ENCODE measurements at places on chromosomes 13 and 19.

GRCh38 chr13:49370371-49370770, 73.5 kb downstream of the CAB39L start:
- DNase-seq, result no peak

- DNase-seq, result no peak
These were observed 36.3 kb downstream of the ZNRF4 start for GRCh38 chr19:5491565-5491964.

DNA sequence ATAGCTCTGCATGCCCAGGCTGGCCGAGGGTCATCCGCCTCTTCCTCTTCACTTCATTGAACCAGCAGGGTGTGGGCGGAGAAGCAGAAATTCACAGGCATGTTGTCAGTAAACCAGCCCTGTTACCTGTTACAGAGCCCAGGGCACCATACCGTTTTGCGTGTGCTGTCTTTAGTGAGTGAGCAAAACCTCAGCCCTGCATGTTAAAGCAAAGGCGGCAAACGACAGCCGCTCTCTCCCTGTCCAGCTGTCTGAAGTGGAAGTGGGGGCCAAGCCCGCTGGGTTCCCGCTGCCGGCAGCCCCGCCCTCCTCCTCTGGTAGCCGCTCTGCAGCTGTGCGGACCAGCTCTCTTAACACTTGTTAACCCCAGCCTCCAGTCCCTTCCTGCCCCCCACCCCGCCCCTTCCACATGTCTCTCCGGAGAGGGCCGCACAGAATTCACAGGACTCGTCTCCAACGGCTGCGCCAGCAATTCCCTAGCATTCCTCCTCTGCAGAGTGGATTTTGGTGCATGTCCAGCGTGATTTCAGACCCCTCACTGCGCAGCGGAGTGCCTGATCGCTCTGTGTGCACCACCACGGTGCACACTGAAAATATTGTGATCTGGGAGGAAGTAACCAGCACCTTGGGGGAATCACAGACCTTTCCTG, 12.7 kb downstream of the KLHL26 start:
- no peak for DNase-seq

GRCh38 chr13:83882606-83882959, 309 bp upstream of the SLITRK1 start:
- no peak for DNase-seq

DNA sequence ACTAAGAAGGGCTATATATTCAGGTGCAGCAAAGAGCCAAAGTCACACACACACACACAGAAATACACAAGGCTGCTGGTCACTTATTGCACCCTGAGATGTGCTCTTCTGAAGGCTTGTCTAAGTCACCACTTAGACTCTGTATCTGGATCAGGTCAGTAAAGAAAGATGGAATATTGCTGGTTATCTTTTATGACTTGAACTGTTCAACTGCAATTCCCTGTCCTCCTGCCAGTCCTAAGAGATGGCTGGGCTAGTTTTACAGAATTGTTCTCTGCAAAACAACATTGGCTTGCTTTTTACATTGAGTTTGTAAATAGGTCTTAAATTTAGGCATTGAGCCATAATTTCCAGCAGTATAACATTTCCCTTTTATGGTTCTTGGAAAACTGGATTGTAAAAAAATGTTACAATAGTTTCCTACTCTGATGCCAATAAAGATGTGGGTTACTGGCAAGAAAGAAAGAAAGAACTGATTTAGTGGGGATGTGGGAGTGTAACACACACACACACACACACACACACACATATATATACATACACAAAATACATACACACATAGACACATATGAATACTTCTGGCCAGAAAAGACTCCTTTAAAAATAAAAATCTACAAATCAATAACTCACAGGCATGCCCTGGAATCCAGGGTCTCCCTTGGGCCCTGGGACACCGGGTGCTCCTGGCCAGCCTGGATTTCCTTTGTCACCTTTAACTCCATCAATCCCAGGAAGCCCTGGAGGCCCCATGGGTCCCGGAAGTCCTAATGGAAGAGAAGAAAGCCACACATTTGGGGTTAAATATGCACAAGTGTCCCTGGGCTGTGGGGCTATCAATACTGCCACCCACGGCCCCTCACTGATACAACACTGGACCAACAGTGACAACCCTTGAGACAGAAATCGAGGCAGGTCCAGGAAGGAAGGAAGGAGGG, 137.7 kb downstream of the COL4A1 start:
- no peak for DNase-seq

DNA sequence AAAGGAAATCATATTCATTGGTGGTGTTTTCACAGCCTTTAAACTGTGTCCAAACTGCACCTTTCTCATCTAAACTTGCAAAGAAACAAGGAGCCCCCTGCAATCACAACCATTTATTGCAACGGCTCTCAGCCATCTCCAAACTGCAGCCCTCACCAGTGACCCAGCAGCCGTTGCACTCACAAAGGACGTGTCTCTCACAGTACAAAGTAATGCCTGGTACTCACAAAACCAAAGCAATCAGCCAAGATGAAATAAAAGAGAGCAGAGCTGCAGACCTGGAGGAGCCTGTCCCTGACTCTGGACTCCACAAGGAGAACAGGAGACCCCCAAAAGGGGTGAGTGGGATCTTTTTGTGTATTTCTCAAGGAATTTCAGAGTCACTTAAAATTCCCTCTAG, 20.2 kb upstream of the CEACAM21 start:
- no peak for DNase-seq

GRCh38 chr19:55276720-55277430, 3.0 kb downstream of the HSPBP1 start:
- no peak for DNase-seq

GRCh38 chr13:101529422-101529821, 76.9 kb downstream of the ITGBL1 start:
- DNase-seq, result no peak

DNA sequence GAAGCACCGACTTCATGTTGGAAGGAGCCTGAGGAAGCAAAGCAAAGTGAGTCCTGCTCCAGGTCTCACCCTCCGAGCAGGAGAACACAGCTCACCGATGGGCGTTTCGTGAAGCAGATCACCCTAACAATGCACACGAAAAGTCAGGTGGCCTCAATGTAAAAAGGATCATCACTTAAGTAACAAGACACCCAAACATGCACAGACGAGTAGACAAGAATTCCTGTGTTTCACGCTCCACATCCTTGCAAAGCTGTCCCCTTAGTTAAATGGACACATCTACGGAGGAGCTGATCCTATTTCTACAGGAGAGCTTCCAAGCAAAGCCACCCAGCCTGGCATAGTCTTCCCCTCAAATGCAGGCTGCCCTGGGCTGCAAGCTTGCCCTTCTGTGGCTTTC, 66.2 kb downstream of the SLC15A1 start:
- DNase-seq, result no peak

- DNase-seq, result no peak
These were observed 120.1 kb downstream of the ZNF486 start for GRCh38 chr19:20287070-20287469.

- DNase-seq, result no peak
These were observed 18.6 kb downstream of the GRIK5 start for GRCh38 chr19:42051166-42052115.

- no peak for DNase-seq
These were observed 42.5 kb downstream of the IRS2 start for GRCh38 chr13:109743706-109744453.

- DNase-seq, result no peak
These were observed 18.0 kb downstream of the RAB3D start for GRCh38 chr19:11321191-11322126.

GRCh38 chr19:34263745-34264237, 9.4 kb downstream of the GARRE1 start:
- no peak for DNase-seq

GRCh38 chr19:15441317-15441716, 8.4 kb downstream of the WIZ start:
- no peak for DNase-seq

- DNase-seq, result no peak
These were observed 9.7 kb upstream of the SLITRK5 start for GRCh38 chr13:87661471-87661870.

DNA sequence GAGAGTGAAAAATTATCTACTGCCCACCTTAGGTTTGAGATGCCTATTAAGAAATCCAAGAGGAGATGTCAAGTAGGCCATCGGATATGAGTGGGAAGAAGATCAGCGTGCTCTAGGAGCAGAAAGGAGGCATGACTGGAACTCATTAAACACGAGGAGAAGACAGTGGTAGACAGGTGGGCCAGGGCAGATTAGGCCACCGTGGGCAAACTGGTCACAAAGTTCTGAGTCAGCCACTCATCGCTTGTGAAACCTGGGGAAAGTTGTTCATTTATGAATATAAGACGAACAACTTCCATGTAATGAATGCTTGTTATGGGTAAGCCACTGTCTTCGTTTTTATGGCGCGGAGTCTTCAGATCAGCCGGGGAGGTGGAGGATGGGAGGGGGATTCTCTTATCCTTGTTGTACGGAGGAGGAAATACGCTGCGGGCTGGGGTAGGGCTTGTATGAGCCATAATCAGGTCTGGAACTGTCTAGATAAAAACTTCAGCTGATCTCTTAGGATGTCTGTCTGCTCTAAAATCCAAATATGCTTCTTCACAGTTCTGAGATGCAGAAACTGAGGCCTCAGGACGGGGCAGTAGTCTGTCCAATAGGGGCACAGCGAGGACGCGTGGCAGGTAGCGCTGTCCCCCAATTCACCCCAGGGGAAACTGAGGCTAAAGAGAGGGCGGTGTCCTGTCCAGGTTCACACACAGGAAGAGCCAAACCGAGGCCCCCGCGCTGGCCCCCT, 1.1 kb upstream of the ZNF444 start:
- DNase-seq, result no peak

- DNase-seq, result no peak
These were observed 6.2 kb upstream of the EPN1 start for GRCh38 chr19:55668603-55669348.

GRCh38 chr19:38695317-38695683, 47.9 kb downstream of the ACTN4 start:
- DNase-seq, result no peak

GRCh38 chr13:98173431-98174152, 3.5 kb downstream of the RNF113B start:
- DNase-seq, result no peak

DNA sequence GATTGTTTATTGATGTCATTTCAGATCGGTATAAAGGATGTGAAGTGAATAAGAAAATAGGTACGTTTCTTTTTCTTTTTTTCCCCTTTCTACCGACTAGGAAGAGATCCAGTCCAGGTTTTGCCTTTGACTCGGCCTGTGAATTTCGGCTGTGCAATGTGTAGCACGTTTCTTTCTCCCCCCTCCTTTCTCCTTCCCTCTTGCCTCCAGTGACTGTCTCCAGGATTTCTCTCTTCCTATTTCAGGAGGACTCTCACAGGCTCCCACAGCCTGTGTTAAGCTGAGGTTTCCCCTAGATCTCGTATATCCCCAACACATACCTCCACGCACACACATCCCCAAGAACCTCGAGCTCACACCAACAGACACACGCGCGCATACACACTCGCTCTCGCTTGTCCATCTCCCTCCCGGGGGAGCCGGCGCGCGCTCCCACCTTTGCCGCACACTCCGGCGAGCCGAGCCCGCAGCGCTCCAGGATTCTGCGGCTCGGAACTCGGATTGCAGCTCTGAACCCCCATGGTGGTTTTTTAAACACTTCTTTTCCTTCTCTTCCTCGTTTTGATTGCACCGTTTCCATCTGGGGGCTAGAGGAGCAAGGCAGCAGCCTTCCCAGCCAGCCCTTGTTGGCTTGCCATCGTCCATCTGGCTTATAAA, at the start of gene GPC6:
TSS of gene GPC6 (plus strand) at position 185 of the 657 bp plus-strand sequence.
- DNase-seq, result no peak

DNA sequence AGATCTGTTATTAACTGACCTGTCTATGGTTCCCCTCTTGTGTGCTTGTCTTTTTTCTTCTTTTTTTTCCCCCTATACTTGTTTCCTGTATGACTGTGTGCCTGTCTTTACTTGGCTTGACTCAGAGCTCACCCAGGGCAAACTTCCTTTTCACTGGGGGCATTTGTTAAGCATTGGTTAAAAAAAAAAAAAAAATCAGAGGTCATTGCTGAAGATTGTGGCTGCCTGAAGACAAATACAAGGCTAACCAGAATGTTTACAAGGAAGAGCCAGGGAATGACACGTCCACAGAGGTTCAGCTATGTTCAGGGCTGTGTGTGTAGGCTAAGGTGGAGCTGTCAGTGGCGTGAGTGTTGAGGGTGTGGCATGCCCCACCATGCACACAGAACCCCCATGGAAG, 47.1 kb downstream of the LNX2 start:
- DNase-seq, result no peak

DNA sequence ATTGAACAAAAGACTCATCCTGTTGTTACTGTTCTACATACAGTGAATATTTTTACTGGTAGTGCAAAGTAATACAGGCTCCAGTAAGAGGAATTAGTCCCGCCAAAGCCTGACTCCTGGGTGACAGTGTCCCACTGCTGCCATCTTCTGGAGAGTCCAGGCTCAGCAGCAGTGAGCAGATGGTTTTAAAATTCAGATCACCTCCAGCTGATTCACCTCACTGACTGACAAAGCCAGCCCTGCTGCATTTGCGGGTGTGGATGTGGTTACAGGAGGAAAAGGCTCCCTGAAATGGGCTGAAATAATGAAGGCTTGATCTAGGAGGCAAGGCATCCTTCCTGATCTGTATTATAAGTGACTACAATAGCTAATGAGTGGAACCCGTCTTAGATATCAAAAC, 18.3 kb downstream of the PABPC3 start:
- DNase-seq, result peak; percentile 13

DNA sequence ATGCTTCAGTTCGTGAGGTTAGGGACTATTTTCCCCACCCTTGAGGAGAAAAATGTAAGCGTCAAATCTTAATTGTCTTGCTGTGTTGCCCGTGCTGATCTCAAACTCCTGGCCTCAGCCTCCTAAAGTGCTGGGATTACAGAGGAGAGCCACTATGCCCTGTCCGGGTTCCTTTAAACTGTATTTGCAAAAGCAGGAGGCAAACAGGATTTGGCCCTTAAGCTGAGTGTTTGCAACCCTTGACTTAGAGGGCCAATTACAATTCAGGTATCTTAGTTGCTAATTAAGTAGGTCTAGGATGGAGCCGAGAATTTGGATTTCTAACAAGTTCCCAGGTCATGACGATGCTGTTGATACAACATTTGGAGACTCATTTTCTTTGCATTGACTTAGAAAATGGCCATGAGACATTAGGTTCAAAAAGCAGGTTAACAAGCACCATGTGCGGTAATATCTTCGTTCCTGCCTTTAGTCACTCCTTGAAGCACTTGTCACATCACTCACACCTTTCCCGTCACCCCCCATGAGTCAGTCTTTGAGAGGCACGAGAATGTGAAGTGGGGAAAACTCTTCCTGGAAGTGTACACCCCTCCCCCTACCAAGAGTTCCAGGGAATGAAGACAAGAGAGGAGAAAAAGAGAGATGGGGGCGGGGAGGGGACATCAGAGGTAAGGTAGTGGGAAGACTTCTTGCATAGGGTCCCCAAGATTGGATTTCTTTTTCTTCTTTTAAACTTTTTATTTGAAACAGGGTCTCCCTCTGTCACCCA, 2.6 kb downstream of the NAPSA start:
- DNase-seq, result no peak

GRCh38 chr19:42023121-42023942, 29.3 kb upstream of the ATP1A3 start:
- DNase-seq, result no peak
